ENCODE measurements at places on chromosomes 4 and X.

DNA sequence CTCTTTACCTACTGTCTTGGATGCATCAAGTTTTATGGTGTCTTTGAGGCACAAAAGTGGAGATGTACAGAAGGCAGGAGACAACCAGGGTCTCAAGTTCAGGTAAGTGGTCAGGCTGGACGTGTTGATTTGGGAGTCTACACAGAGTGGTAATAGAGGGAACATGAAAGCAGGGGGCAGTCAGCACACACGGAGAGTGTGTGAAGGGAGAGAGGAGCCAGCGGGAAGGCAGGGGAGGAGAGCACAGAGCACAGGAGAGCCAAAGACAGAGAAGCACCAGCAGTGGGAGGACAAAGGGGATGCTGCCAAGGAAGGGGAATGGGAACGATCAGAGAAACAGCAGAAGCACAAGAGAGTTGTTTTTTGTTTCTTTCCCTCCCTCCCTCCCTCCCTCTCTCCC, 32.9 kb downstream of the TMEM150C start:
- DNase-seq, result no peak

- no peak for DNase-seq
These were observed 32.8 kb downstream of the GATB start for GRCh38 chr4:151728006-151728405.

DNA sequence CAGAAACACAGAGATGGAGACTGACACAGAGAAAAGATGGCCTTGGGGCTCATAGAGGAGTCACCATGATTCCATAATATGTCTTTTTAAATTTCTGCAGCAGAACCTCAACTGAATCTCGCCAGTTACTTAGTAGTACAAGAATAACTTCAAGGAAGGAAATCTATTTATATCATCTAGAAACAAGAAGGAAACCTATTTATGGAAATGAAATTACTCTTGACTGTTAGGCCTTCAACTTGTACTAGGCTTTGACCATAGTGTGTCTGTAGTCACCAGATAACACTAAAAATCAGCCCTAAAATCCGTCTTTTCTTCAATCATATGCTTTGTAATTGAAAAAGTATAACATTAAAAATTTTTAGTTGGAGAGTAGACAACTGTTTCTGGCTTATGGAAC, 740.4 kb downstream of the TRIML1 start:
- DNase-seq, result no peak

DNA sequence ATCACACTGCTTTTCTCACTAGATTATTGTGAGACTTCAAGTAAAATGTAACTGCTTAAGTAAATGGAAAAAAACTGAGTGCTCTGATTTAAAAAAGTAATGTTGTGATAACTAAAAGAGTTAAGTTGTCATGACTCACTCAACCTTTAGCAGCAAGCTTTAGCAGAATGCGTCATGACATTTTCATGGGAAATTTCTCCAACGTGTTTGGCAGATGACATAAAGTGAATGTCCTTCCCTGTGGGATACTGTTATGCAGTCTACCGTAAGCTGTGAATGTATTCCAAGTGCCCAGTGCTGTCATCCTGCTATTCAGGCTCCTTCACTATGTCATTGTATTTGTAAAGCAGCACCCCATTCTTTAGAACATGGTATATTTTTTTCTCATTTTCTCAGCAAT, 136.2 kb downstream of the CPXCR1 start:
- DNase-seq, result no peak

DNA sequence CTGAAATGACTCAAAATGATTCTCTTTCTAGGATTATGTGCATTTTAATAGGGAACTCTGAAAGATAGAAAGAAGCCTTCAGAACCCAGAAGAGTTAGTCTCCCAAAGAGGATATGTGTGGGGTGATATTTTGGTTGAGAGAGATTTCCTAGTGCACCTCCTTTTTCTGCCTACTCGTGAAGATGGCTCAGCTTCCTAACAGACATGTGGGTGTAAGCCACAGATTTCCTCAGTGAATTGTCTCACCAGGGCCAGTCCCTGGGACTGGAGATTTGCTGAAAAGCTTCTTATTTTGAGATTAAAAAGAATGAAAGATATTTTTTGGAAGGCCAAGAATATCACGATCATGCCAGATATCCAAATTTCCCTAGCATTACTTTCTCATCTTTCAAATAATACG, 42.8 kb downstream of the MAGEB17 start:
- no peak for DNase-seq

- DNase-seq, result no peak
These were observed 102.1 kb downstream of the DCAF12L2 start for GRCh38 chrX:126063984-126064383.

- DNase-seq, result no peak
These were observed 173.9 kb downstream of the WDFY3 start for GRCh38 chr4:84792366-84793301.

DNA sequence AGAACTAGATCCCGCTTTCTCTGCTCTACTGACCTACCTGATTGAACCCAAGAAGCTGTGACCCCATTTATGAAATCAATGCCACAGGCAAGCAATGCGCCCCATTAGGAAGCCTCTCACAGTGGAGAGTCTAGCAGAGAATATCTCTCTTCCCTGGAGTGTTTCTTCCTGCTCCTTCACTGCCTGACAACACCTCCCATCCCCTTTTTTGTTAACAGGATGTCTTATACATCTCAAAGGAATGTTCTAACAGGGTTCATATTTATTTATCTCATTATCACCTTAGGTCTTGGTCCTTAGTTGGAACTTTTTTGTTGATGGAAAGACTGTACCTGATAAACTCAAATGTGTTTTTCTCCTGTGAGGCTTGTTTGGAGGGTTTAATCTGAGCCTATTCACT, 35.5 kb downstream of the SLIT2 start:
- no peak for DNase-seq

- DNase-seq, result no peak
These were observed 87.2 kb upstream of the MYOZ2 start for GRCh38 chr4:119048446-119048845.

GRCh38 chr4:142776026-142776425, 70.1 kb downstream of the INPP4B start:
- DNase-seq, result no peak

- no peak for DNase-seq
These were observed 40.1 kb downstream of the SORBS2 start for GRCh38 chr4:185771711-185772390.

GRCh38 chrX:37818031-37818430, 29.3 kb downstream of the DYNLT3 start:
- no peak for DNase-seq

DNA sequence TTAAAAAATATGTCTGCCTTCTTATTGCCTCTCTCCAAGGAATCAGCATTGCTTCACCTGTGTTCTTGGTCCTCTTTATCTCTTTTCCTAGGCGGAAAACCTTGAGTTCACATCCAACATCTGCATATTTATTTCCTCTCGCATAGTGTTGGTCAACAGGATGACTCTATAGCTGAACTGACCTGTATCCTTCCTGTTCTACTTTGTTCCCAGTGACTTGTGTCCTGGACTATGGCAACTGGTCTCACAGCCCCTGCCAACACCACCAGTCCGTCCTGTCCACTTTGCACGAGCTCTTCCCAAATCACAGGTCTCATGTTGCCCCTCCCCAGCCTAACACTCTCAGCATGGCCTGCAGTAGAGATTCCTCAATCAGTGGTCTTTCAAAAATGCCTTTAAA, 2.0 kb downstream of the DIPK2B start:
- no peak for DNase-seq

- no peak for DNase-seq
These were observed 288.5 kb downstream of the FBXW7 start for GRCh38 chr4:152247271-152247975.

GRCh38 chrX:48890934-48891401, 6.6 kb downstream of the TIMM17B start:
- DNase-seq, result no peak

DNA sequence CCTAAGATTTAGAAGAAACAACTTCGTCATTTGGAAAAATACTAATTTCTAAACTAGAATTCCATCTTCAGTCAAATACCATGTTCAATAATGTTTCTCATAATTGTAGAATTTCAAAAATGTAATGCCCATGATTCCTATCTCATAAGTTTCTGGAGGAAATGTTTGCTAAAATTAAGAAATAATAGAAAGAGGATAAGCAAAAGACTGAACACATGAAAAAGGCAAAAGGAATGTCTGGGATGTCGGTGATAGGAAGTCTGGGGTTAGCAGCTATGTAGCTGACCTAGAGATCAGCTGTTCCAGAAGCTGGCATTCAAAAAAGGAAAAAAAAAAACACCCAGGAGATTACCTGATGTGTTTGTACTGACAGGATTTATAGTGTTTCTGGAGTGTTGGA, 18.9 kb upstream of the PCDH10 start:
- no peak for DNase-seq

DNA sequence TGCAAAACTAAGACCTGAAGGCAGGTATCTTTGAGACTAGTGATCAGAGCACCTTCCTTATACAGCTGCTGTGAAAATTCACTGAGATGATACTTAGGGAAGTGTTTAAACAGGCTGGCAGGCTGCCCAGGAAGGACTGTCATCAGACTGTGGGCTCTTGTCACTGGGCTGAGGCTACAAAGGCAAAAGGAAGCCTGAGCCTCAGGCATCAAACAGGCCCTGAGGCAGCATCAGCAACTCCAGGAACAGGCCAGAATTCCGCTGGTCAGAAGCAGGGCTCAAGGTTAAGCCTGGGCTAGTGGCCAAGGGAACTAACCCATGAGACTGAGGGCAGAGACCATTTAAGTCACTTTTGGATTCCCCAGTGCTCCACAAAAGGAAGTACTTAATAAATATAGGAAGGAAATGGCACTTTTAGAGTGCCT, 12.8 kb downstream of the PJA1 start:
- DNase-seq, result no peak

DNA sequence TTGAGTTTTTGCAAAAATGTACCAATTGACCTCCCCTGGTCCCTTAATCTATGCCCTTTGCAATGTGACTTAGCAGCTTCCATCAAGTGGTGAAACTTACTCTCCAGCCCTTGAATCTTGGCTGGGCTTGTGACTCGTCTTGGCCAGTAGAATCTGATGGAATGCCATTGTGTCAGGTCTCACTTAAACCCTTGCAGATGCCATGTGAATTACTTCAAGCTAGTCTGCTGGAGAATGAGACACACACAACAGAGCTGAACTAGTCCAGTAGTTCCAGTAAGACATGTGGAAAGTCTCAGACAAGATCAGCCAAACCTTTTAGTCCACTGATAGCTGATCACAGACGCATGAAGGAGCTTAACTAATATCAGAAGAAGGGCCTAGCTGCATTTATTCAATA, 567.8 kb upstream of the CPEB2 start:
- DNase-seq, result no peak

GRCh38 chrX:20527558-20528011, 260.9 kb upstream of the RPS6KA3 start:
- DNase-seq, result no peak

GRCh38 chrX:130395341-130395740, 6.4 kb upstream of the RBMX2 start:
- DNase-seq, result no peak

- no peak for DNase-seq
These were observed 3.4 kb downstream of the DDX53 start for GRCh38 chrX:23003116-23003515.

GRCh38 chrX:153351981-153352380, 18.0 kb downstream of the ZNF275 start:
- DNase-seq, result no peak

Data from activated CD8-positive, alpha-beta memory T cell treated with anti-CD3 and anti-CD28 coated beads for 1 hour (primary cell).